ENCODE measurements at places on chromosomes 5 and 9.

- no peak for DNase-seq
Observed at GRCh38 chr5:80072103-80073073, 37.2 kb downstream of the THBS4 start.

DNA sequence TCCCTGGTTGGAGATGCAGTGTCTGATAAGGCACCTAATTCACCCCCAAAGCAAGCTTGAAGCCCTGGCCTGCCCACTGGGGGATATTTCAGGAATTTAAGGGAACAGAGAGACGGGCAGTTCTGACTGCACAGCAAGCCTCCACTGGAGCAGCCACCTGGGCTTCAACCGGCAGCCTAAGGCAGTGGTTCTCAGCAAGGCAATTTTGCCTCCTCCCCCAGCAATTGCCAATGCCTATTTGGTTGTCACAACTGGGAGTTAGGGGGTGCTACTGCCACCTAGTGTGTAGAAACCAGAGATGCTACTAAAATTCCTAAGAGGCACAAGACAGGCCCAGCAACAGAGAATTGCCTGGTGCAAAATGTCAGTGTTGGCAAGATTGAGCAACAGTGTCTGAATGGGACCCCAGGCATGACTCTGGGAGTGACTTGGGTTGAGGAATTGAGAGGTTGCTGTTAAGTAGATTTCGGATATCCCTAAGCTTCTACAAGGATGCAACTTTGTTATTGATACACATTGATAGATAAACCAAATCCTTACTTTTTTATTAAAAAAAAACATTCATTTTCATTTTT, 58.7 kb upstream of the CTSL start:
- DNase-seq, result no peak

DNA sequence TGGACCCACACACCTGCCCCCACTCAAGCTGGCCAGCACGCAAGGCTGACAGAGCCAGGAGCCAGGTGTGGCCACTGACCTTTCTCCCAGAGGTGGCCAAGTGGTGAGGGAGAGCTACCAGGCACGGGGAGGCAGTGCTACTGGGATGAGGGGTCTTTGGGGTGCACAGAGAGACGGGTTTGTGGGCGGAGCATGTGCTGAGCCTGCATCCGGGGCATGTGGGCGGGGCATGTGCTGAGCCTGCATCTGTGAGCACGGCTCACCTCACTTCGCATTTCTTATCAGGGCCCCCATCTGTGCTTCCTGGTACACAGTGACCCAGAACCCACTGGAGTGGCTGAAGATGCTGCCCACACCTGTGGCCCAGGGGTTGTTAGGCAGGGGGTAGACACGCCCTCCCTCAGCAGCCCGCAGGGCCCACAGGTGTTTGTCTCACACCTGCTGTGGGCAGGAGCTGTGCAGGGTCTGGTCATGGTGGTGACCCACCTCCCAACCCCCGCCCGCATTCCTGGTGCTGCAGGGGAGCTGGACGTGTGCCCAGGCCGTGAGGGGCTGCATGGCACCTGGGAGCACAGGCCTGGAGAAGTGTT, 21.5 kb downstream of the CCDC187 start:
- no peak for DNase-seq

DNA sequence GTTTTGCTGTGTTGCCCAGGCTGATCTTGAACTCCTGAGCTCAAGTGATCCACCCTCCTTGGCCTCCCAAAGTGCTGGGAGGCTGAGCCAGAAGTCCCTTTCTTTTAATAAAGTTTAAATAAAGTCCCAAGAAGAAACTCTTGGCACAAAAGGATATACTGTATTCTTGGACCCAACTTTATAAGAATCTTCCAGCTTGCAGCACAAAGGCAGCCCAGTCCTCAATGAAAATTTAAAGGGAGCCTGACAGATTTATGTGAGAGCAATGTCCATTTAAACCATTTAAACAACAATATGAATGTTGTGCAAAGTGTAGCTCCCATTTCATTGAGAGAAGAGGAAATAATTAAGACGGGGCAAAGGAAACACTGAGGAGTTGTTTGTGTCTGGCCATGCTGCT, 217.0 kb downstream of the DOCK8 start:
- DNase-seq, result no peak

- DNase-seq, result no peak
Observed at GRCh38 chr9:124776954-124777648, at the start of gene OLFML2A. OLFML2A (plus strand) TSS chr9:124777133; CDS start chr9:124777271, 138 bp downstream.

GRCh38 chr9:137470785-137471184, 11.7 kb upstream of the NSMF start:
- no peak for DNase-seq

DNA sequence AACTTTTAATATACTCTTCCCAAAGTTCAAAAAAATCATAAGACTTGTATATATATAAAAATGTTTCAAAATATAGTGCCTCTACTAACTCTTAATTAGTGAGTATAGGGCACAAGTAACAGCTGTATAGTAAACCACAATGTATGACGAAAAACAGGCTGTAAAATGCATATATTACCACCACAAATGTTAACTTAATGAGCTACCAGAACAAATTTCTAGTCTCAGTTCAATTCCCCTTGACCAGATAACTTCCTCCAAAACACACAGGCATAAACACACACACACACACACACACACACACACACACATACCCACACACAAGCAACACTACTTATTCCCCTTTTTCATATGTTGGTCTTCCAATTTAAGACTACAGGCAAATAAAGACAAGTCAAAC, 78.8 kb downstream of the FBXL17 start:
- no peak for DNase-seq

DNA sequence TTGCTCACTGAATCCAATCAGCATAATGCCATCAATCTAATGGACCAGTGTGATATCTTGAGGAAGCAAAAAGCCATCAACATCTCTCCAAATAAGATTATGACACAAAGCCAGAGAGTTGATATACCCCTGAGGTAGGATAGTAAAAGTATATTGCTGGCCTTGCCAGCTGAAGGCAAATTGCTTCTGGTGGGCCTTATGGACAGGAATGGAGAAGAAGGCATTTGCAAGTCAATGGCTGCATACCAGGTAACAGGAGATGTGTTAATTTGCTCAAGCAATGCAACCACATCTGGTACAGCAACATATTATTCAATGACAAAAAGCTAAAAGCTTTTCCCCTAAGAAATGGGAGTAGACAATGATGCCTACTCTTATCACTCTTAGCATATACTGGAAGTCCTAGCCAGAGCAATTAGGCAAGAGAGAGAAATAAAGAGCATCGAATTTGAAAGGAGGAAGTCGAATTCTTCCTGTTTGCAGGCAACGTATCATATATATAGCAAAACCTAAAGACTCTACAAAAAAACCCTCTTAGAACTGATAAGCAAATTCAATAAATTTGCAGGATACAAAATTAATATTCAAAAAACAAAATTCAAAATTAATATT, 216.1 kb upstream of the RASA1 start:
- DNase-seq, result no peak
